ENCODE measurements at places on chromosomes 11 and 22. TPM values are rescaled to one million over a fixed set of nuclear protein-coding genes. Genes with fewer than 3 reads are reported as not detected.

The OR56A1 gene
- not detected for polyA plus RNA-seq

The MRPL17 gene
- polyA plus RNA-seq: 63.3 TPM

The UCP3 gene
- 0.53 TPM for polyA plus RNA-seq

The BSCL2 gene
- 63.7 TPM for polyA plus RNA-seq

The KBTBD4 gene
- polyA plus RNA-seq: 20.0 TPM

The KIAA0930 gene
- polyA plus RNA-seq: 58.0 TPM

The SSTR3 gene
- polyA plus RNA-seq: 0.06 TPM

The SPCS2 gene
- polyA plus RNA-seq: 195 TPM

The TSPAN32 gene
- polyA plus RNA-seq: 0.14 TPM

The POTEH gene
- polyA plus RNA-seq: not detected

The OLFML1 gene
- 0.10 TPM for polyA plus RNA-seq

The OR4D5 gene
- not detected for polyA plus RNA-seq

The GGTLC3 gene
- not detected for polyA plus RNA-seq

The NELL1 gene
- polyA plus RNA-seq: not detected

The LARGE1 gene
- 8.4 TPM for polyA plus RNA-seq

The GGTLC2 gene
- polyA plus RNA-seq: not detected

The MUC2 gene
- not detected for polyA plus RNA-seq

The KCNK7 gene
- not detected for polyA plus RNA-seq

The PARVG gene
- polyA plus RNA-seq: 0.01 TPM

The PATE2 gene
- polyA plus RNA-seq: not detected

The MRGPRX4 gene
- not detected for polyA plus RNA-seq

The APOA5 gene
- polyA plus RNA-seq: not detected

The RAG2 gene
- polyA plus RNA-seq: not detected

The FOLH1 gene
- polyA plus RNA-seq: not detected

The KLHL35 gene
- 0.81 TPM for polyA plus RNA-seq

The FIBIN gene
- 44.4 TPM for polyA plus RNA-seq

The FGF19 gene
- polyA plus RNA-seq: not detected

The ANO9 gene
- polyA plus RNA-seq: not detected

The PANX2 gene
- polyA plus RNA-seq: 1.1 TPM

The TEX12 gene
- polyA plus RNA-seq: 0.19 TPM

The APOBEC3F gene
- polyA plus RNA-seq: 9.8 TPM

The CHRDL2 gene
- 0.91 TPM for polyA plus RNA-seq

The CSTPP1 gene
- 38.7 TPM for polyA plus RNA-seq

The P2RY2 gene
- not detected for polyA plus RNA-seq

The CSF2RB gene
- polyA plus RNA-seq: not detected

The NCR3LG1 gene
- polyA plus RNA-seq: 3.6 TPM

The CHORDC1 gene
- 26.2 TPM for polyA plus RNA-seq

The RGL4 gene
- polyA plus RNA-seq: not detected

The APOL5 gene
- polyA plus RNA-seq: 0.07 TPM

The ARHGAP8 gene
- polyA plus RNA-seq: 0.16 TPM

The CHID1 gene
- 95.5 TPM for polyA plus RNA-seq

The NXPE4 gene
- polyA plus RNA-seq: not detected

The NXPE1 gene
- not detected for polyA plus RNA-seq

The APLNR gene
- polyA plus RNA-seq: not detected

The FOSL1 gene
- 16.1 TPM for polyA plus RNA-seq

The CRYAB gene
- 6.1 TPM for polyA plus RNA-seq
